ENCODE measurements at places on chromosomes 16 and 17.

DNA sequence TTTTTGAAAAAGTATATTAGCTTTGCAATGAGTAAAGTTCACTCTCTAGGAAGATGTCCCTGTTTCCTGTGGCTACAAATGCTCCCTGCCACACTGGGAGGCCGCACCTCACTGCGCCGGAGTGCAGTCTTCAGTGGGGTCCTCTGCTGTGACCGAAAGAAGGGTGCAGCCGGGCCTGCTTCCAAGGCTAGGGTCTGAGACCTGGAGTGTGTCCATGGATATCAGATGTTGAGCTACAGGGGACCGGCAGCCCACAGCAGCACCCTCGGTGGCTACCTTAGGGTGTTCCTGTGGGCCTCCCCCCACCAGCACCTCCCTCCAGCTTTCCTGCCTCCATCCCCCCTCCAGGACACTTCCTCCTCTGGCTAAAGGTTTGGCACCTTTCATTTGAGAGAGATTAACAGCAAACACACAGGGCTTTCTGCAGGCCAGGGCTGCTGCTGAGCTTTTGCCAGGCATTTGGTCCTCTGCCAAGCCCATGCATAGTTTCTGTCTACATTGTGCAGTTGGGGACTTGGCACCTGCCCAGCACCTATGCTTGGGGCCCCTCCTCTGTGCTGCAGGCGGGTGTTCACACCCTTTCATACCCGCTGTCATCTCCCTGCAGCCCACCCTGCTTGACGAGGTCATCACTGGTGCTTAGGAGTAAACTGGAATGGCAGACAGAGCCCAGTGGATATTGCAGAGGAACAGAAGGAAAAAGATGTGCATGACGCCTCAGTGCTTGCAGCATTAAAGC is 33.8 kb upstream of the CRISPLD2 start:
- H3K4me1 ChIP-seq: no peaks in the 10 kb centered on the region
- no peak overlapping the region for H3K27ac ChIP-seq
- no peak overlapping the region for H3K4me3 ChIP-seq
- no peaks in the 10 kb centered on the region for H3K36me3 ChIP-seq
- no peak for DNase-seq

- H3K27me3 ChIP-seq: peaks cover 21% of the 10 kb centered on the region
- no peak overlapping the region for H3K4me3 ChIP-seq
- peaks cover 7% of the 10 kb centered on the region for H3K4me1 ChIP-seq
- no peak overlapping the region for H3K27ac ChIP-seq
- no peaks in the 10 kb centered on the region for H3K36me3 ChIP-seq
- no peak for DNase-seq
These were observed 4.1 kb downstream of the RAP1GAP2 start for GRCh38 chr17:2800367-2800766.

DNA sequence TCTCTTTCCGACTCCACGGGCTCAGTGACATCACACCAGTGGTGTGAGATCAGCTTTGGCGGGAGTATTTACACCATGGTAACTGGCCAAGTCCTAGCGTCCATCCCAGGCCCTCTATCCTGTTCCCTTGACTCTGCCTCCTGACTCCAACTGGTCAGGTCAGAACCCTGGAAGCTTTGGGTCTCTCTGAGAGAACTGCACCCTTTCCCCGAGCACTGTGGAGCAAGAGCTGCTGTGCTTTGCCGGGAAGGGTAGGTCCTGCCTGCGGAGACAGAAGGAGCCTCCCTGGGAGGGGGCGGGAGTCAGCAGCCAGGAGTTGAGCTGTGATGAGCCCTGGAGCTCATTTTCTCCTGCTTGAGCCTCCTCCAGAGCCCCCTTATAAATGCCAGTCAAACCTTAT is 212.1 kb upstream of the TNRC6C start:
- no peak overlapping the region for H3K27ac ChIP-seq
- no peaks in the 10 kb centered on the region for H3K4me1 ChIP-seq
- H3K4me3 ChIP-seq: no peak overlapping the region
- DNase-seq: no peak
- H3K27me3 ChIP-seq: no peaks in the 10 kb centered on the region

GRCh38 chr16:57735755-57736418 is at the start of gene KATNB1:
TSS of gene KATNB1 (plus strand) at chr16:57735770. CDS start at chr16:57737244, 1,474 bp downstream.
- H3K4me1 ChIP-seq: no peaks in the 10 kb centered on the region
- no peak for DNase-seq
- peak within 1 kb of the TSS; percentile 90 for H3K4me3 ChIP-seq

GRCh38 chr17:9079461-9080103 is 58.3 kb downstream of the NTN1 start:
- H3K36me3 ChIP-seq: no peaks in the 10 kb centered on the region
- no peaks in the 10 kb centered on the region for H3K27me3 ChIP-seq
- no peak overlapping the region for H3K4me3 ChIP-seq
- no peaks in the 10 kb centered on the region for H3K4me1 ChIP-seq

DNA sequence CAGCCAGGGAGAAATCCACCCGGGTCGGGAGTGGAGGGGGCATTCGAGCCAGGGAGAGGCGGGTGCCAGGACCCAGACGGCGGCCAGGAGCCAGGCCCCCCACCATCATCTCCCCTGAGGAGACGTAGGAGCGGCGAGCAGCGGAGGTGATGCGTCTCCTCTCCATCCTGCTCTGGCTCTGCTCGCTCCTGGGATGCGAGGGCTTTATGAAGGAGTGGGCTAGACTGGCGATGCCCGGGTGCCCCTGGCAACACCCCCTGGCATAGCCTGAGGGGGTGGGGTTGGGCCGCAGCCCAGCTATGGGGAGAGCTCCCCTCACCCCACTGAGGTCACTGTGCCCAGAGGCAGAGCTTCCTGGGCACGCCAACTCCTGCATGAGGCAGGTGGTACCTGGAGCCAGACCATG is at the start of gene GFAP:
GFAP (minus strand) TSS at position 180 of the 406 bp plus-strand sequence; CDS start at position 166, 14 bp downstream.
- H3K4me3 ChIP-seq: no peak within 1 kb of the TSS
- no peaks in the 10 kb centered on the region for H3K4me1 ChIP-seq
- H3K27ac ChIP-seq: no peak within 1 kb of the TSS
- H3K36me3 ChIP-seq: no peaks in the 10 kb centered on the region
- DNase-seq: no peak
- peaks cover 33% of the 10 kb centered on the region for H3K27me3 ChIP-seq

DNA sequence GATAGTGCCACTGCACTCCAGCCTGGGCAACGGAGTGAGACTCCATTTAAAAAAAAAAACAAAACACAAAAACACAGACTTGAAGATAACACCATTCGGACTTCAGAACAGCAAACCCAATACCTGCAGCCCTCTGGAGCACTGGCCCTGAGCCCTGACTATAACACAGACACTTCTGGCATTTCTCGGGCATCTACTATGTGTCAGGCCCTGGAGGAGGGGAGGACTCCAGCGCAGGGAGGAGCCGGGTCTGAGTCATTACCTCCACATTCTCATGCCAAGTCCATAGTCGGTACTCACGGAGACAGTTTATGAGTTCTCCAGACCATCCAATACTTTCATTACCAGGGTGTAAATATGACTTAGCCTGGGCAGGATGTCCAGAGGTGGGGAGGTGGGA is 48.8 kb downstream of the PITPNM3 start:
- H3K27me3 ChIP-seq: peaks cover 10% of the 10 kb centered on the region
- no peaks in the 10 kb centered on the region for H3K36me3 ChIP-seq
- DNase-seq: no peak
- H3K4me1 ChIP-seq: no peaks in the 10 kb centered on the region
- H3K27ac ChIP-seq: no peak overlapping the region

- no peak for DNase-seq
- no peaks in the 10 kb centered on the region for H3K4me1 ChIP-seq
- H3K27me3 ChIP-seq: no peaks in the 10 kb centered on the region
- H3K4me3 ChIP-seq: no peak overlapping the region
- H3K27ac ChIP-seq: no peak overlapping the region
These were observed 58.9 kb downstream of the CDH11 start for GRCh38 chr16:65062736-65063583.

- H3K27ac ChIP-seq: no peak within 1 kb of the TSS
- no peaks in the 10 kb centered on the region for H3K36me3 ChIP-seq
- peaks cover 4% of the 10 kb centered on the region for H3K4me1 ChIP-seq
- no peak within 1 kb of the TSS for H3K4me3 ChIP-seq
These were observed at the start of gene MYO15B for GRCh38 chr17:75587675-75588595. TSS of gene MYO15B (plus strand) at chr17:75587800. CDS start at chr17:75588058, 258 bp downstream.

- no peak overlapping the region for H3K4me3 ChIP-seq
- H3K4me1 ChIP-seq: no peaks in the 10 kb centered on the region
- no peaks in the 10 kb centered on the region for H3K27me3 ChIP-seq
- H3K36me3 ChIP-seq: no peaks in the 10 kb centered on the region
- no peak for DNase-seq
These were observed 4.3 kb downstream of the KRT37 start for GRCh38 chr17:41420134-41420533.

GRCh38 chr17:73982871-73983270 is 220.6 kb upstream of the RPL38 start:
- DNase-seq: no peak
- H3K27ac ChIP-seq: no peak overlapping the region
- no peaks in the 10 kb centered on the region for H3K4me1 ChIP-seq
- no peaks in the 10 kb centered on the region for H3K36me3 ChIP-seq
- H3K4me3 ChIP-seq: no peak overlapping the region

- H3K36me3 ChIP-seq: no peaks in the 10 kb centered on the region
- no peak overlapping the region for H3K4me3 ChIP-seq
- no peaks in the 10 kb centered on the region for H3K27me3 ChIP-seq
- H3K27ac ChIP-seq: no peak overlapping the region
- no peaks in the 10 kb centered on the region for H3K4me1 ChIP-seq
These were observed 544.5 kb downstream of the NPIPA7 start for GRCh38 chr16:16923479-16923878.

DNA sequence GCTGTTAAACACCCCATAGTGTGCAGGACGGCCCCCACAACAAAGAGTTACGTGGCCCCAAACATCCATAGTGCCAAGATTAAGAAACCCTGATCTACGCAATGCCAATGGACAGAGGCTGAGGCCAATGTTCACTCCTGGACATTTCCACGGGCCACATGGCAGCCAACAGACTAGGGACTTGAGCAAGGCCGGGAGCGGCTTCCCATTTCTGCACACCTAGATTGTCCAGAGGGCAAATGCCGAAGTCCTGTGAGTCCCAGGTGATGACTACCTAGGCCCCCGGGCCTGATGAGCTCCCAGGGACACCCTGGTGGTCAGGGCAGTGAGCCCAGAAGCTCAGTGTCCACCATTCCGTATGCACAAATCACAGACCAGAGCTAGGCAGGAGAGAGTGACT is 95.5 kb downstream of the AMFR start:
- H3K4me1 ChIP-seq: no peaks in the 10 kb centered on the region
- H3K4me3 ChIP-seq: no peak overlapping the region
- no peak overlapping the region for H3K27ac ChIP-seq
- no peak for DNase-seq
- H3K36me3 ChIP-seq: no peaks in the 10 kb centered on the region

DNA sequence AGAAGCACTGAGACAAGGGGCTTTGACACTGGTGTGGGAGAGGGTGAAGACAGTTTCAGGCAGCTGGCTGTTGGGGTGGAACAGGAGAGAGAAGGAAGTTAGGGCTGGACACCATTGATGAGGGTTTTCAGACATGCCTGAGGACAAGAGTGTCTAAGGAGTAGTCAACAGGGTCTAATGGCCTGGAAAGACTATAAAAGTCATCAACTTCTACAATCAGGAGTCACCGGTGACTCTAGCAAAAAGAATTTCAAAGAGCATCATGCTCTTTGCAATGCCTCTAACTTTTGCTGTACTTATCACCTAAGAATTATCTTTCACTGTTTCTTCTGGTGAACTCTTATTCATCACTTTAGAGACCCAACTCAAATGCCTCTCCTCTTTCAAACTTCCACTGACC is 213.9 kb downstream of the C16orf78 start:
- no peak overlapping the region for H3K27ac ChIP-seq
- H3K4me3 ChIP-seq: no peak overlapping the region
- H3K4me1 ChIP-seq: no peaks in the 10 kb centered on the region
- H3K36me3 ChIP-seq: no peaks in the 10 kb centered on the region
- no peaks in the 10 kb centered on the region for H3K27me3 ChIP-seq
